ENCODE measurements at places on chromosomes 2 and 18. TPM values are rescaled to one million over a fixed set of nuclear protein-coding genes. Genes with fewer than 3 reads are reported as not detected.

Gene NETO1
- not detected for total RNA-seq

- DNase-seq, result no peak
Measured at GRCh38 chr2:148586522-148587128, 57.9 kb upstream of the EPC2 start.

DNA sequence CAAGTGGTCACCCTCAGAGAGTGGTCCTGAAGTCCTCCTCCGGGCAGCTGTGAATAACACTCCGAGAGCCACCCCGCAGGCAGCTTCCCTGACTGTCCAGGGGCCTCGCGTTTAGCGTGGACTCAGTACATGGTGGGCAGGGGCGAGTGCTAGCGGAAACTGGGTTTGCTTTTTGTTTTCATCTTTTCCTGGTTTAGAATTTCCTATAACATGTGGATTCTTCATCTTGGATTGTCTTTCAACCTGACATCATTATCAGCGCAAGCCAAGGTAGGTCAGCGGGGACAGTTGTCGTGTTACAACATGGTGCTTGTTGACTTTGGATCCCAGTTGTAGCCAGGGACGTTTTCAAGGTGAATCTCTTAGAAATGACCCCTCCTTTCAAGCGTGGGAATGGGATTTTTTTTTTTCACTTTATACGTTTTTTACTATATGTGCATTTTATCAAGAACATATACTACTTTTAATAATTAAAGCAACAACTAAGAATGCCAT, 20.9 kb downstream of the RMC1 start:
- DNase-seq, result no peak

GRCh38 chr18:52903857-52904256, 563.9 kb downstream of the DCC start:
- DNase-seq, result peak; percentile 74

GRCh38 chr2:149860276-149860921, 272.8 kb upstream of the MMADHC start:
- peak; percentile 12 for DNase-seq

GRCh38 chr2:99431587-99432275, 58.1 kb downstream of the REV1 start:
- no peak for DNase-seq

- no peak for DNase-seq
Measured at GRCh38 chr2:219174146-219174545, 2.6 kb downstream of the CNPPD1 start.

Measured in body of pancreas (tissue), 4 donors.